ENCODE measurements at places on chromosomes 12 and 14.

- no peak for DNase-seq
Observed at GRCh38 chr14:92846162-92846897, 52.2 kb downstream of the GOLGA5 start.

DNA sequence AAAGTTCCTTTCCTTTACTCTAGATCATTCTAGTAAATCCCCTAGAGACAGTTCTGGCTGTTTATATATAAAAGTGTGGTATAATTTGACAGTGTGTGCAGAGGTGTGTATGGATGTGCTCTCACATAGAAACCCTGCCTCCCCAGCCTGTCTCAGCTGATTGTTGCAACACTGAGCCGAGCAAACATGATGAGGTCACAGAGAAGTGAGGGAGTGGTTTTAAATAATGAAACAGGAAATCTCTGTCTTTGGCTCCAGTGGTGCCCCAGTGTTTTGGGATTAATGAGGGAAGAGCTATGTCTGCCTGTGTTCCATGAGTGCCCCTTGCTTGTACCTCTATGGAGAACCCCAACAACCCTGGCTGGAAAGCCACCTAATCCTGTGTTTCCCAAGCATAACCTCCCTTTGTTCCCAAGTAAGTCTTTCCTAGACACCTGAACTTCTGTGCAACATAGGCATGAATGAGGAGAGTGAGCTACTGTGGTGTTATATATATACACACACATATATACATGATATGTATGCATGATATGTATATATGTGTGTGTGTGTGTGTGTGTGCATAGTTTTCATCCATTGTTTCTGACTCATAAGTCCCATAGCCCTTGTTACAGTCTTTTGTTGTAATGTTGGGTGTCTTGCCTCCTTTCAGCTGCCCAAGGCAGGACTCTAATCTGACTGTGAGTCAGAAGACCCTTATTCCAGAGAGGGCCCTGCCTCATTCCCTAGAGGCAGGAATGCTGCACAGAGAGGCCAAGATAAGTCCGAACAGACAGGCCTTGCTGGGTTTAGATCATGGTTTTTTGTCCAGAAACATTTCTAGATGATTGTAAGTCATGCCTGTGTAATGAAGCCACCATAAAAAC lies 18.0 kb downstream of the TRAF3 start:
- peak; percentile 42 for DNase-seq

- DNase-seq: no peak
Observed at GRCh38 chr12:60010486-60010885, 414.7 kb downstream of the SLC16A7 start.

GRCh38 chr14:63214417-63215196 lies 10.4 kb downstream of the RHOJ start:
- DNase-seq: no peak

- no peak for DNase-seq
Observed at GRCh38 chr14:81772381-81772780, 238.7 kb upstream of the SEL1L start.

- DNase-seq: peak; percentile 54
Observed at GRCh38 chr12:30286345-30286926, 409.2 kb downstream of the IPO8 start.

- DNase-seq: no peak
Observed at GRCh38 chr12:9096563-9097176, 19.0 kb downstream of the A2M start.

- no peak for DNase-seq
Observed at GRCh38 chr14:32014057-32014456, 63.0 kb upstream of the ARHGAP5 start.

DNA sequence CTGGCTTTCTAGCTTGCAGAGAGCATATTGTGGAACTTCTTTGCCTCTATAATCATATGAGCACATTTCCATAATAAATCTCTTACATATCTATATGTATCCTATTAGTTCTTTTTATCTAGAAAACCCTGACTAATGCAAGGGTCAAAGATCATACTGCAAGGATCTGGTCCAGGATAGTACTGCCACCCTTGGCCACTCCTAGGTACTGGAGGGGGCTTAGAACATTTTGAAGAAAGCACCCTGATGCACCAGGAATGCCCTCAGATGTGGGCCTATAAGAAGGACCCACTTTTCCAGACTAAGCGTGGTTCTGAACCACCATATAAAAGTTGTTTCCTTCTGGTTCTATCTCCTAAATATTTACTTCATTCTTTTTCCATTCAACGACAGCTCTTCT lies 14.6 kb downstream of the ATXN7L3B start:
- DNase-seq: no peak

Data from HS-27A (cell line).